ENCODE measurements at places on chromosomes 4 and X.

DNA sequence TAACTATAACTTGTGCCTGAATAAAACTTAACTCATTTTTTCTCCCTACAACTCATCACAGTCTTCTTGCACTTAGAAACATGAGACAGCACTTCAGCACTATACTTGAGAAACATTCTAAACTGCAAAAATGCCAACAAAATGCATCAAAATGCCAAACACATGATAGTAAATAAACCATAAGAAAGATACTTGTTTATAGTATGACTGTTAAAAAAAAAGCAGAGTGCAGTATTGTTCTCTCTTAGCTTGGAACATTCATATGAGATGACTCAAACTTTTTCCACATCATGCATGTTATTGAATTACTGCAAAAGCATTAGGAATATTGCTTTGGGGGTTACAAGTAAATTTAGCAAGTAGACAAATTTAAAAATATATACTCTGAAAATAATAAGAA lies 135.7 kb upstream of the ANXA10 start:
- no peak for DNase-seq

DNA sequence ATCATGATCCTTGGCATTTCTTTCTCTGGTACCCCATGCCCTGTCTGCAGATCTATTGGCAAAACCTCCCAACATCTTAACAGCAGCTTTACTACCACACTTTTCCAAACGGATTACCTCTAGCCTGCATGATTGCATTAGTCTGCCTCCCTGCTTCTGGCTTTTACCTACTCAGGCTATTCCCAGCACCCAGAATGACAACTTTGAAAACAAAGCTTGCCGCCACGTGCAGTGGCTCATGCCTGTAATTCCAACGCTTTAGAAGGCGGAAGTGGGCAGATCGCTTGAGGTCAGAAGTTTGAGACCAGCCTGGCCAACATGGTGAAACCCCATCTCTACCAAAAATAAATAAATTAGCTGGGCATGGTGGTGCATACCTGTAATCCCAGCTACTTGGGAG lies 60.2 kb downstream of the UBE2K start:
- no peak for DNase-seq

DNA sequence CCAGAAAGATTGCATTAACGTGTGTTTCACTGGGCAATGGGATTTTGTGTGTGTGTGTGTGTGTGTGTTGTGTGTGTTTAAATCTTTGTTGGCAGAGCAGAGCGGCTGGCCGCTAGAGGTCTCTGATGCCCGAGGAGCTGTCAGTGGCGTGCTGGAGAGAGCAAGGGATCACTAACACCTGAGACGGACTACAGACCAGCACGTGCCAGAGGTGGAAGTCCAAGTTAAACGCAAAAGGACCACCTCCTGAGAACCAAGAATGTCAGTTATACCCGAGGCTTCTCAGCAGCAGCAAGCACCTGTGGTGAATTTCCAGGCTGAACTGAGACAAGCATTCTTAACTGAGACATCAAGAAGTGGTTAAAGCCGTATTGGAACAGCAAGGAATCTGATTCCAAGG lies 9.0 kb upstream of the SLC25A14 start:
- peak; percentile 16 for DNase-seq

GRCh38 chr4:109616243-109616642 lies 56.2 kb downstream of the MCUB start:
- no peak for DNase-seq

- DNase-seq: no peak
These were observed 10.3 kb downstream of the GUCY1B1 start for GRCh38 chr4:155769090-155769489.

GRCh38 chr4:177778623-177779022 lies 336.4 kb upstream of the AGA start:
- DNase-seq: no peak

- DNase-seq: no peak
These were observed 50.2 kb upstream of the PGRMC2 start for GRCh38 chr4:128337863-128338262.

- DNase-seq: no peak
These were observed 160.2 kb downstream of the NHS start for GRCh38 chrX:17535229-17535628.

GRCh38 chr4:173161311-173161710 lies 7.3 kb upstream of the GALNT7 start:
- no peak for DNase-seq

GRCh38 chrX:101729986-101730385 lies 70.3 kb upstream of the ARMCX2 start:
- DNase-seq: no peak

- no peak for DNase-seq
These were observed 4.2 kb upstream of the CFP start for GRCh38 chrX:47633689-47634590.

GRCh38 chr4:145840162-145840768 lies 98.4 kb downstream of the ZNF827 start:
- peak; percentile 44 for DNase-seq

- no peak for DNase-seq
These were observed 25.2 kb downstream of the NAT8L start for GRCh38 chr4:2084316-2084715.

DNA sequence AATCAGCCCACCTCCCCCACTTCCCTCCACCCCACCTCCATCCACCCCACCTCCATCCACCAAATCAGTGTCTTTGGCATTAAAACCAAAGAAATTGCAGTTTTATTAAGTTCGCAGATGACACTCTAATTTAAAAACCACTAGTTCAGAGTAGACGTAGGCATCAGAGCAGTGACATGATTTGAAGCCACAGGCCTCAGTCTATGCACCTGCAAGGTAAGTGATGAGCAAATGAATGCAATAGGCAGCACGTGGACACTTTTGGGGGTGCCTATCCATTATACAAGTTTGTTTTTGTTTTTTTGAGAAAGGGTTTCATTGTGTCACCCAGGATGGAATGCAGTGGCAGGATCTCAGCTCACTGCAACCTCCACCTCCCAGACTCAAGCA lies 88.0 kb upstream of the TRIM2 start:
- no peak for DNase-seq

- peak; percentile 58 for DNase-seq
These were observed 512 bp upstream of the TMEM131L start for GRCh38 chr4:153465615-153466080.

DNA sequence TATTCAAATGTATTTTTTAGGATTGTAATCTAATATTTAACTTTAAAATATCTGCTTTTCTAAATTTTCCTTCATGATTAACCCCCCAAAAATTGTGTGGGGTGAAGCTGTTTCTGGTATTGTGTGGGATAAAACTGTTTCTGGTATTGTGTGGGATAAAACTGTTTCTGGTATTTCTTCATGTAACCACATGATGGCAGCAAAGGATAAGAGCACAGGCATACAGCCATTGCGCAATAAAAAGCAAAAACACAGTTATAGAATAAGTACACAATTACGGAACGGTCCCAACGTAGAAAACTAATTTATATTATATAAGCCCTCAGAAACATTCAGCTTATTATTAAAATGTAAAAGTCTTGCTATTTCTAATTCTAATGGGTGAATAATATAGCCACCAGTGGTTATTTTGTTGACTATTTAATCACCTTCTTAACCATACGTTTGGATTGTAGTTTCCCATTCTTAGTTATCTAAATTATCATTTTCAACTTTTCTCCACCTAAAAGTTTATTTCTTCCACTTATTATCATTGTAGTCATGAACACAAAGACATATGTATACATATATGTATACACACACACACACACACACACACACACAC lies 333.9 kb upstream of the FSTL5 start:
- no peak for DNase-seq

- DNase-seq: no peak
These were observed 142.3 kb downstream of the AFAP1 start for GRCh38 chr4:7797330-7797729.

- no peak for DNase-seq
These were observed 15.1 kb upstream of the ABLIM2 start for GRCh38 chr4:8173492-8174242.

GRCh38 chrX:107454302-107454701 lies 4.8 kb downstream of the FRMPD3 start:
- peak; percentile 2 for DNase-seq

- DNase-seq: no peak
These were observed 2.1 kb upstream of the DHRSX start for GRCh38 chrX:2502668-2503519.

DNA sequence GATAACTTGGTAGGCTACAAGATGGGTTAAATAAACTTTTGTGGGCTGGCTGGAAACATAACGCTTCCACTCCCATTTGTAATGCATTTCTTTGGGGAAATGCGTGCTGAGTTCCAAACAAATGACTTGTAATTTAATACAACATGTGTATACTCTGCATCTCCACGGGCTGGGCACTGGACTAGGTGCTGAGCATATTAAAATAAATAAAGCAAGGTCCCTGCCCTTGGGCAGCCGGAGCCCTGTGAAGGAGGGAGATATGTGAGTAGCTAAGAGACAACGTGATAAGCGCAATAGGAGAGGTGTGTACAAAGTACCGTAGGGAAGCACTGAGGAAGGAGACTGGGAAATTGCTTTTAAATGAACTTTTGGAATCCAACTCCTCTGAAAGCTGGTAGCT lies 147.2 kb upstream of the RBPJ start:
- no peak for DNase-seq

DNA sequence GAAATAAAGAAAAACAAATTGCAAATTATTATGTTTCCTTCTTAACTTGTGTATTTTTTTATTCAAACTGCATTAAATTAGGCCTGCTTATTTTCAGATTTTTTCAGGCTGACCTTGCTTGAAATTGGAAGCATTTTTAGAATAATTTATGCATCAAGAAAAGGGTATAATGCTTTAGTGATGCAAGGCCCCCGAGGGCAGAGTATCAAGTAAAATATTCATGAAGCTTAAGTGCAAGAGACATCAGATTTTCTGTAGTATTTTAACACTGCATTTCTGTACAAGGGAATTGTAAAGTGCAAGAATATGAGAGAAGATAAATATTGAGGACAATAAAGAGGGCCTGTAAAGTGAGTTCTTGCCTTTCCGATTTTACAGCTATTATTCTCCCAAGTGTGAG lies 485.8 kb upstream of the ATOH1 start:
- DNase-seq: no peak

GRCh38 chr4:41644288-41644914 lies 104.1 kb downstream of the PHOX2B start:
- peak; percentile 7 for DNase-seq

GRCh38 chr4:7027913-7028312 lies 15.3 kb upstream of the TADA2B start:
- DNase-seq: no peak

- no peak for DNase-seq
These were observed 1116.3 kb downstream of the FAT4 start for GRCh38 chr4:126431049-126431448.

DNA sequence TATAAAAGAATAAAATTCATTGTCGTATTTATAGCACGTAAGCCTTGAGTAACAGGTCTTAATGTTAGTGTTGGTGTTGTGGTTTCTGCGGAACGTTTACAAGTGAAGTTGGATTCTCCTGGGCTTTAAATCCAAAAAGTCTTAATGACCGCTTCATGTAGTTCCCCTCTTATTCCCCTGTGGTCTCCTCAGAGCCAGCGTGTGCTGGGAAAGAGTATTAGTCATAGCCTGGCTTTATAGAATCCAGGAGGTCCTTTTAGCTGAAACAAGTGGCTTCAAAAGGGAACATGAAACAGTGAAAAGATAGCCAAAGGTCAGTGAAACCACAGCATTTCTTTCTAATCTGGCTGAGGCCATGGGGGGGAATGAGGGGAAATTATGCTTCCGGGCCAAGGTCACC lies 79.1 kb downstream of the CLCN4 start:
- peak; percentile 35 for DNase-seq

DNA sequence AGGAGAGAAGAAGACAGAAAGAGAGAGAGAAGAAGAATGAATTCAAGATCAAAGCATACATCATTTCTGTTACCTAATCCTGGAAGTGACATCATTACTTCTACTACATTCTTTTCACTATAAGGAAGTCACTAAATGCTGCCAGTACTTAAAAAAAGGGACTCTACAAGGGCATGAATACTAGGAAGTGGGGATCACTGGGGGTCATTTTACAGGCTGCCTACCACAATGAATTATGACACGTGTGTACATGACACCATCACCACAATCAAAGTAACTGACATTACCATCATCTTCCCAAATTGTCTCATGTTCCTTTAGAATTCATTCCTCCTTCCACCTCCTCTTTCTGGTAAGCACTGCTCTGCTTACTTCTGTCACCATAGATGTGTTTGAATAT lies 227.0 kb downstream of the CPE start:
- DNase-seq: no peak

DNA sequence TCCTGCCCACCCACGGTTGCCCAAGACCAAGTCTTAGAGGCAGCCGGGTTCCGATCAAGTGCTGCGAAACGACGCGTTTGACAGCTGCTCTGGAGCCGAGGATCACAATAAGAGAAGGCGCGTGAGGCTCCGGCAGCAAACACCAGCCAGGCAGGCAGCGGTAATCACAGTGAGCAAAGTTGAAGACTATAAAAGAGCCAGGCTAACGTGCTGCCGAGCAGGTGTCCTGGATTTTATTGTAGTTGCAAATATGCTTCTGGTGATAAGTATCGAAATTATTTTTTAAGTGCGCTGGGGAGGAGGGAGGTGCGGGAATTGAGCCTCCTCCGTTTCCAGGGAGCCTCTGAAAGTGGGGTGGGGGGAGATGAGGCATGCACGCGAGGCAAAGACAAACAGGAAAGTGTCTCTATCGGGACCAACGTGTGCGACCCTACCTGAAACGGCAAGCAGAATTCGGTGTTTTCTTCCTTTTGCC lies 590 bp downstream of the GABRA2 start:
- DNase-seq: no peak

DNA sequence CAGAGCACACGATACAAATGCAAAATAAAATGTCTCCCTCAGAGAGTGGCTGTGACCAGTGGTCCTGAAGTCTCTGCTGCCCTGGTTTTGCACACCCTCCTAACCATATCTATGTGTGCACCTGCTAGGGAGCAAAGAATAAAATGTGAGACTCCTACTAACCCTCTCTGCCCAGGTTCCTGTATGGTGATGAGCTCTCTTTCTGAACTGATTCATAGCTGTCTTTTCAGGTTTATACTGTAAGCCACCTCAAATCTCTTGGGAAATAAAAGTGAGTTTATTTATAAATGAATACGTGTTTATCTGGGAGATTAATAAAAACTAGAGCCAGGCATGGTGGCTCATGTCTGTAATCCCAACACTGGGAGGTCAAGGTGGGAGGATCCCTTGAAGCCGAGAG lies 126.0 kb upstream of the RBPJ start:
- DNase-seq: no peak

DNA sequence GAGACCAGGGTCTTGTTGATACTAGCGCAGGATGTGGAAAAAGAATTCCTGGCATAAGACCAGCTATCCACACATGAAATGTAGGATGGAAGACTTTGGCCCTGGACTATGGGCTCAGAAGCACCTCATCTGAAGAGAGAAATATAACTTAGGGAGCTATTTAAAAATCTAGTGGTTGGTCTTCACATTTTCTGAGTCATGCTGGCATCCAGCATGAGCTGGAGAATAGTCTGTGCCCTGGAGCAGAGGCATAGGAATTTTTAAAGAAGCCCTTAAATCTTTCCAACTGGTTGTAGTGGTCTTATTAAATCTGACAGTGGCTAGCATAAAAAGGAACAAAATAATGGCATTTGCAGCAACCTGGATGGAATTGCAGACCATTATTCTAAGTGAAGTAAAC lies 86.3 kb downstream of the SMARCA5 start:
- DNase-seq: no peak

GRCh38 chrX:109920325-109920724 lies 82.6 kb upstream of the TMEM164 start:
- DNase-seq: no peak

- DNase-seq: no peak
These were observed 82.6 kb upstream of the ANK2 start for GRCh38 chr4:112966701-112967488.

- no peak for DNase-seq
These were observed 1.7 kb downstream of the CTBP1 start for GRCh38 chr4:1246901-1247863.
